ENCODE measurements at places on chromosomes 6 and 20. TPM values are rescaled to one million over a fixed set of nuclear protein-coding genes. Genes with fewer than 3 reads are reported as not detected.

The TRDN gene
- total RNA-seq, result not detected

DNA sequence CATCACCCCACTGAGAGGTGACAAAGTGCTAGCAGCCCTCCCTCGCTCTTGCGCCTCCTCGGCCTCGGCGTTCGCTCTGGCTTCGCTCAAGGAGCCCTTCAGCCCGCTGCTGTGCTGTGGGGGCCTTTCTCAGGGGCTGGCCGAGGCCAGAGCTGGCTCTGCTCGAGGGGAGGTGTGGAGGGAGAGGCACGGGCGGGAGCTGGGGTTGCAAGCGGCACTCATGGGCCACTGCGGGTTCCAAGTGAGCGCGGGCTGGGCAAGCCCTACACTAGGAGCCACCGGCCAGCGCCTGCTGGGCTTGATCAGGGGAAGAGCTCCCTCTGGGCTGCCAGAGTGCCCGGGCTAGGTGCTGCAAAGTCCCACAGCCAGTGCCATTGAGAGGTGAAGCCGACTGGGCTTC is 964.8 kb upstream of the GJE1 start:
- no peak for DNase-seq

DNA sequence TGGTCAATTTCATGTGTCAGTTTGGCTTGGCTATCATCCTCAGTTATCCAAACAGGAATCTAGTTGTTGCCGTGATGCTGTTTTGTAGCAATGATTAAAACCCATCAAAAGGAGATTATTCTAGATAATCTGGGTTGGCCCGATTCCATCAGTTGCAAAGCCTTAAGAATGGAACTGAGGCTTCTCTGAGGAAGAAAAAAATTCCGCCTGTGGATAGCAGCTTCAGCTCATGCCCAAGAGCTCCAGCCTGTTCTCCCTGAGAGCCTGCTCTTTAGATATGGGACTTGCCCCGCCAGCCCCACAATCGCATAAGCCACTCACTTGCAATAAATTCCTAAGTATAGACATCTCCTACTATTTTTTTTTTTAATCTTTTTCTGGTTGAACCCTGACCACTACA is 61.5 kb downstream of the SEL1L2 start:
- DNase-seq, result no peak

GRCh38 chr20:21315138-21315537 is 12.0 kb downstream of the XRN2 start:
- peak; percentile 51 for DNase-seq
